ENCODE measurements at places on chromosomes 7 and 10.

DNA sequence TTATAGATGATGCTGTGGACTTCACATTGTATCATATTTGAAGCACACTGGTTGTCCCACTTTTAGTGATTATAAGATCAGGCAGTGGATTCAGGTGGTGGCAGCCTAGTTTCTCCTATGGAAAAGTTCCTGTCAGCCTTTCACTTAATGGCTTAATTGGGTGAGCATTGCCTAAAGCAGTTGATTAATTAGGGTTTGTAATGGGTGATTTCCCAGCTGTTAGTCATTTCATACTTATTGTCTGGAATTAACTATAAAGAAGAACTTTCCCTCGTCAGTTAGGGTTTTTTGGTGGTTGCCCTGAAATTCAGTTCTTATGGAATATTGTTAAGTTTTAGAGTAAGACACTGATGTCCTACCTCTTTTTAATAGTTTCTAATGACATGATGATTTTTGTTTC lies 78.8 kb downstream of the SLC25A40 start:
- no peak overlapping the region for H3K27ac ChIP-seq
- H3K4me3 ChIP-seq = no peak overlapping the region
- H3K36me3 ChIP-seq = no peaks in the 10 kb centered on the region
- no peaks in the 10 kb centered on the region for H3K27me3 ChIP-seq
- no peak for DNase-seq

GRCh38 chr10:34413214-34413613 lies 401.9 kb downstream of the PARD3 start:
- DNase-seq = no peak
- peaks cover 12% of the 10 kb centered on the region for H3K4me1 ChIP-seq
- no peaks in the 10 kb centered on the region for H3K27me3 ChIP-seq

- H3K27me3 ChIP-seq = no peaks in the 10 kb centered on the region
- no peak overlapping the region for H3K4me3 ChIP-seq
- no peaks in the 10 kb centered on the region for H3K36me3 ChIP-seq
- DNase-seq = no peak
Observed at GRCh38 chr7:128233471-128233870, 7.6 kb upstream of the LEP start.

- DNase-seq = peak; percentile 14
- H3K27me3 ChIP-seq = peaks cover 10% of the 10 kb centered on the region
- H3K27ac ChIP-seq = no peak overlapping the region
- no peak overlapping the region for H3K4me3 ChIP-seq
- H3K4me1 ChIP-seq = peaks cover 3% of the 10 kb centered on the region
Observed at GRCh38 chr7:98051118-98051744, 55.4 kb upstream of the LMTK2 start.

- DNase-seq = no peak
- peaks cover 2% of the 10 kb centered on the region for H3K36me3 ChIP-seq
- no peaks in the 10 kb centered on the region for H3K4me1 ChIP-seq
Observed at GRCh38 chr7:50423860-50424259, 26.3 kb downstream of the FIGNL1 start.

- no peaks in the 10 kb centered on the region for H3K36me3 ChIP-seq
- H3K27ac ChIP-seq = no peak overlapping the region
Observed at GRCh38 chr7:29471444-29472138, 92.0 kb upstream of the PRR15 start.

DNA sequence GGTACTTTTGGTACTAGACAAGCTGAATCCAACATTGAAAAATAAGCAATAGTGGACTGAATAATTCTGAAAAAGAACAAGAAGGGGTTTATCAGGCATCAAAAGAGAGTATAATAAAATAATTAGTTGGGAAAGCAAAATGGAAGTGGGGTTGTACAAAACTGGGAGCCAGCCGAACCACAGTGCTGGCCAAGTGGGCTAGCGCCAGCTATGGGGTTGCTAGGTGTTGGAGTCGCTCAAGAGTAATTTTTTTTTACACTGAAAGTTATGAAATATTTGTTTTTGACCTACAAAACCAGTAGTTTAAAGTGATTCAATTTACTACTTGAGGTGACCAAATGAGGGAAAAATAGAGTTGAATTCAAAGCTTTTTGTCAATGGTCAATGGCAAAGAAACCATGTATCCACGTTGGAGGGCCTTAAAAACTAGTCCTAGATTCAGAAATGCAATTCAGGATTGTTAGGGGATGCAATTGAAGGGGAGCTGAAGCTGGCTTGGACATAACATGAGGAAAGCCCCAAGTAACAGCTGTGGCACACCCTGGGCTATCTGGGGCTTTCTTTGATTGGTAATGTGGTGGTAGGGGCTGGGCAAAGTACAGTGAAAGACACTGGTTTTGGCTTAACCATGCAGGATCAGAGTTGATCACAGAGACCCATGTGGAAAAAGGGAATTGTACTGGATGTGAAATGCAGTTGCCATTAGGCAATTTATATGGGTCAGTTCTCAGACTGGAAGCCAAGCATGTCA lies 28.3 kb upstream of the MSMB start:
- H3K27ac ChIP-seq = no peak overlapping the region
- no peaks in the 10 kb centered on the region for H3K27me3 ChIP-seq
- H3K4me3 ChIP-seq = no peak overlapping the region
- no peaks in the 10 kb centered on the region for H3K4me1 ChIP-seq
- DNase-seq = no peak

DNA sequence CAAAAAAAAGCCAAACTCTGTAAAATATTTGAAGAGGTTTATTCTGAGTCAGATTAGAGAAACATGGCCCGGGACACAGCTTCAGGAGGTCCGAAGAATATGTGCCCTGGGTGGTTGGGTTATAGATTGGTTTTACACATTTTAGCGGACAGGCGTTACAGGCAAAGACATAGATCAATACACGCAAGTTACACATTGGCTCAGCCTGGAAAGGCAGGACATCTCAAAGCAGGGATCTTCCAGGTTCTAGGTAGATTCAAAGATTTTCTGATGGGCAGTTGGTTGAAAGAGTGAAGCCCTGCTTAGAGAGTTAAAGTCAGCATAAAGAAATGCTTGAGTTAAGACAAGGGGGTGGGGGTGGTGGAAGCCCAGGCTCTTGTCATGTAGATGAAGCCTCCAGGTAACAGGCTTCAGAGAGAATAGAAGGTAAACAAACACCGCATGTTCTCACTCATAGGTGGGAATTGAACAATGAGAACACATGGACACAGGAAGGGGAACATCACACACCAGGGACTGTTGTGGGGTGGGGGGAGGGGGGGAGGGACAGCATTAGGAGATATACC lies 464.3 kb upstream of the ADARB2 start:
- H3K27ac ChIP-seq = no peak overlapping the region
- no peaks in the 10 kb centered on the region for H3K4me1 ChIP-seq
- no peaks in the 10 kb centered on the region for H3K27me3 ChIP-seq
- no peak overlapping the region for H3K4me3 ChIP-seq
- DNase-seq = no peak

DNA sequence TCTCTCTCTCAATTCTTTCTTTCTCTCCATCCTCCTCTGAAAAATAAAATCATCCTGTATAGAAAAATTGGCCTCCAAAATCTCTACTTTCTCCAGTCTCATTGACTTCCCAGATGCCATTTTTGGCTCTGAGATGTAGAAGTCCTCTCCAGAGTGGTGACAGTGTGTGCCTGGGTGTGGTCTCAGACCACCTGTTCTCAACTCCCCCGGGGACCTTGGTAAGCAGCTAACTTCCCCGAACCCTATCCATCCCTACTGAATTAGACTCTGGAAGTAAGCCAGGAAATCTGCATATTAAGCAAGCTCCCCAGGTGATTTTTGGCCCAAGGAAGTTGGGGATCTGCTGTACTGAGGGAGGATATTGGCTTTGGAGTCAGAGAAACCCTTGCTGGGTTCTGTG lies 120.5 kb downstream of the WDR11 start:
- H3K27me3 ChIP-seq = no peaks in the 10 kb centered on the region
- DNase-seq = no peak
- no peaks in the 10 kb centered on the region for H3K36me3 ChIP-seq
- H3K4me1 ChIP-seq = no peaks in the 10 kb centered on the region
- no peak overlapping the region for H3K27ac ChIP-seq

DNA sequence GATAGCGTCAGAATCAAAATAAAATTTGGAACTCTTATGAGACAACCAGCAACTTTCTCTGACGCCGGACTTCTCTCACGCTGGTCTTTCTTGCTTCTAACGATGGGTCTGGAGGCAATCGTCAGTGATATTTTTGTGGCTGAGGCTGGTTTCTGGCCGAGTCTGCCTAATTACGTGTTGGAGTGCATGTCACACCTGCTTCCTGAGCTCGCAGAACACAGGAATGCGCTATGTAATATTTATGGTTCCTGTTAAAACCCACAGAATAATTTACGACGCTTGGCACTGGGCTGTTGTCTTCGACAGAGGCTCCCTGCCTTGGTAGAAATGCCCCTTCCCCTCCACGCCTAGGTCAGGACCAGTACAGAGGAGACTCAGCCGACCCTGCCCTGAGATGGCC lies 64.9 kb downstream of the NPTX2 start:
- no peaks in the 10 kb centered on the region for H3K4me1 ChIP-seq
- no peak overlapping the region for H3K27ac ChIP-seq
- no peaks in the 10 kb centered on the region for H3K27me3 ChIP-seq
- no peaks in the 10 kb centered on the region for H3K36me3 ChIP-seq
- DNase-seq = no peak

- no peak for DNase-seq
- H3K27ac ChIP-seq = no peak overlapping the region
- H3K4me3 ChIP-seq = no peak overlapping the region
- peaks cover 23% of the 10 kb centered on the region for H3K36me3 ChIP-seq
- no peaks in the 10 kb centered on the region for H3K27me3 ChIP-seq
Observed at GRCh38 chr7:157269341-157270059, 67.3 kb upstream of the DNAJB6 start.

DNA sequence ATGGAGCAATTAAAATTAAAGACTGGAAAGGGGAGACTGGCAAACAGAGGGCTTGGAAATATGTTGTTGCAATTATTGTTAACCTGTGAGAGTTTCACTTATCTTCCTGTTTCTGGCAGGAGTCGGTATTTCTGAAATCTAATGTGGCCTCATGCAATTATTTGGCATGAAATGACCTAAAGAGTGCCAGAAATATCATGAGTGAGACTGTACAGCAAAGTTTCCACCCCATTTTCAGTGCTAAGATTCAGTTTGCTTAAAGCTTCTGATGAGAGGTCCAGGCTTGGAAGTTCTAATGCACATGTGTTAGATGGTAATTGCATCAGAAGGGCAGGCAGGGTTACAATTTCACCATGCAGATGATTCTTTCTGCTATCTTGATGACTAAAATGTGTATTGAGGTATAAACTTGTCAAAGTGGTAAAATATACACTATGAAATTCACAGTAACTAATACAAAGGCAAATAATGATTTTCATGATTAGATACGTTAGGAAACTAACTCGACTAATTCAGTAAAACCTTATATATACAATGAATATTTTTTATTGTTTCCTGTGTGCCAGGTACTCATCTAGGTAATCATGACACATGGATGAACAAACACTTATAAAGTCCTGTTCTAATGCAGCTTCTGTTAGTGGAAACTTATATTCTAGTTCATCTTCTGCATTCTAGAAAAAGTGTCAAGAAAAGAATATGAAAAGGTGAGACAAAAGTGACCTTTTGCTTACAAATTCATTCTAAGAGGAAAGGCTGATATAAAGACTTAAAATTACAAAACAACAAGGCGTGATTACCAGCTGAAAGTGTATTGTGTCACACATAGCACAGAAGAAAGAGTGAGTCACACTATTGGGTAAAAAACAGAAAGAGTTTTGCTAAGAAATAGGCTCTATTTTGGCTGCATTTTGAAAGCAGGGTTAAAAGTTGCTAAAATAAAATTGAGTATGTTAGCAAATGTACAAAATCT lies 533.4 kb upstream of the SEMA3D start:
- H3K27me3 ChIP-seq = no peaks in the 10 kb centered on the region
- H3K4me1 ChIP-seq = no peaks in the 10 kb centered on the region
- H3K27ac ChIP-seq = no peak overlapping the region
- DNase-seq = no peak
- no peaks in the 10 kb centered on the region for H3K36me3 ChIP-seq

DNA sequence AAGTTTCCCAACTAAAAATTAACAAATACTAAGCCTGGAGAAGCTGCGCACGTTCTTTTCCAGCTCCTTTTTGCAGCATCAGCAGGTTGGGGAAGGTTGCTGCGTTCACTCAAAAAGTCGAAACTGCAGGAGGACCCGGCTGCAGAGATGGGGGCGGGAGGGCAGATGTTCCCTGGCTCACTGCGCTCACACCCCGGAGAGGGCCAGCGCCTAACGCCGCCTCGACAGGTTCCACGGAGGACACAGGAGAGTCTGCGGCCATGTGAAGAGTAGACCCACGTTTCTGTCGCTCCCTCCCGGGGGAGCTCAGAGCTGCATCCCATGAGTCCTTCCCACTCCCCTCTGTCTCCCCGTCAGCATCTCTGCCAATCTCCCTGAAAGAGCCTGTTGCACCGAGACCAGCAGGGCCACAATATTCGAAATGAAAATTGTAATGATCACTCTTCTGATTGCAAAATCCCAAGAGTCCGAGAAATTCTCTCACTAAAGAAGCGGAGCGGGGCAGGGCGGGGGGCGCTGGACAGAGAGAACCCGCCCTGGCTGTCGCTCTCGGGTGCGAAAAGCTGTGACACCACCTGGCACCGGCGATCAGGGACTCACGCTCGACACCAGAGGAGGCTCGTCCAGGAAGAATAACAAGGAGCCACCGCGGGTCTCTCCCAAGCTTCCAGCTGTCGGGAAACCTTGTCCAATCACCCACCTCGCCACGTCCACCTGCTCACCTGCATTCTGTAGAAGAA lies 131.5 kb upstream of the PFKP start:
- DNase-seq = no peak
- H3K27ac ChIP-seq = no peak overlapping the region
- no peak overlapping the region for H3K4me3 ChIP-seq
- no peaks in the 10 kb centered on the region for H3K27me3 ChIP-seq
- no peaks in the 10 kb centered on the region for H3K36me3 ChIP-seq
- H3K4me1 ChIP-seq = peaks cover 3% of the 10 kb centered on the region

DNA sequence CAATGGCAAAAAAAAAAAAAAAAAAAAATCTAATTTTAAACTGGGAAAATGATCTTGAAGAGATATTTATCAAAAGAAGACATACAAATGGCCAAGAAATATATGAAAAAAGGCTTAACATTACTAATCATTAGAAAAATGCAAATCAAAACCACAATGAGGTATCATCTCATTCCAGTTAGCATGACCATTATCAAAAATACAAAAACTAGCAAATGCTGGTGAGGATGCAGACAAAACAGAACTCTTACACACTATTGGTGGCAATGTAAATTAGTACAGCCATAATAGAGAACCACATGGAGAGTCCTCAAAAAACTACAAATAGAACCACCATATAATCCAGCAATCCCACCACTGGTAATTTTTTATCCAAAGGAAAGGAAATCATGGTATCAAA lies 489.6 kb downstream of the TNS3 start:
- H3K27ac ChIP-seq = no peak overlapping the region
- no peak overlapping the region for H3K4me3 ChIP-seq
- no peaks in the 10 kb centered on the region for H3K36me3 ChIP-seq
- H3K27me3 ChIP-seq = no peaks in the 10 kb centered on the region

- H3K36me3 ChIP-seq = peaks cover 2% of the 10 kb centered on the region
- no peak overlapping the region for H3K27ac ChIP-seq
- H3K27me3 ChIP-seq = no peaks in the 10 kb centered on the region
- H3K4me1 ChIP-seq = peaks cover 4% of the 10 kb centered on the region
Observed at GRCh38 chr7:84083846-84084245, 110.7 kb downstream of the SEMA3A start.

- no peak overlapping the region for H3K4me3 ChIP-seq
- no peaks in the 10 kb centered on the region for H3K36me3 ChIP-seq
- no peaks in the 10 kb centered on the region for H3K4me1 ChIP-seq
- DNase-seq = no peak
- H3K27me3 ChIP-seq = no peaks in the 10 kb centered on the region
- no peak overlapping the region for H3K27ac ChIP-seq
Observed at GRCh38 chr10:21217107-21217506, 308.4 kb downstream of the SKIDA1 start.

- no peak for DNase-seq
- H3K27me3 ChIP-seq = no peaks in the 10 kb centered on the region
- no peaks in the 10 kb centered on the region for H3K4me1 ChIP-seq
- no peak overlapping the region for H3K27ac ChIP-seq
- H3K4me3 ChIP-seq = no peak overlapping the region
Observed at GRCh38 chr10:71187600-71187999, 24.8 kb upstream of the UNC5B start.

All from neuronal stem cell (in vitro differentiated cells).